Naive thymus-derived CD4-positive, alpha-beta T cell (primary cell): ENCODE measurements at places on chromosomes 12 and 14. TPM values are rescaled to one million over a fixed set of nuclear protein-coding genes. Genes with fewer than 3 reads are reported as not detected.
A peak's percentile ranks its signal among the peaks of the same experiment; 100 is the strongest.

GRCh38 chr14:99191395-99192027, 80.5 kb downstream of the BCL11B start:
- H3K4me1 ChIP-seq = peaks cover 89% of the 10 kb centered on the region
- peak overlapping the region; percentile 85 for H3K27ac ChIP-seq
- H3K27me3 ChIP-seq = no peaks in the 10 kb centered on the region
- peak overlapping the region; percentile 61 for H3K4me3 ChIP-seq

GRCh38 chr14:99592933-99593753, 10.9 kb downstream of the CCDC85C start:
- no peak for DNase-seq
- no peak overlapping the region for H3K27ac ChIP-seq
- H3K36me3 ChIP-seq = no peaks in the 10 kb centered on the region
- H3K27me3 ChIP-seq = no peaks in the 10 kb centered on the region
- no peak overlapping the region for H3K4me3 ChIP-seq

GRCh38 chr14:53515276-53515675, 362.2 kb upstream of the DDHD1 start:
- H3K4me1 ChIP-seq = no peaks in the 10 kb centered on the region
- no peak for DNase-seq
- no peaks in the 10 kb centered on the region for H3K27me3 ChIP-seq

- peaks cover 12% of the 10 kb centered on the region for H3K4me1 ChIP-seq
- DNase-seq = no peak
- no peaks in the 10 kb centered on the region for H3K36me3 ChIP-seq
These were observed 45.1 kb downstream of the TRAF3 start for GRCh38 chr14:102822311-102822863.

GRCh38 chr14:104576970-104577332, 2.6 kb upstream of the C14orf180 start:
- H3K4me3 ChIP-seq = no peak overlapping the region
- DNase-seq = no peak
- no peaks in the 10 kb centered on the region for H3K36me3 ChIP-seq
- H3K27ac ChIP-seq = no peak overlapping the region
- no peaks in the 10 kb centered on the region for H3K4me1 ChIP-seq

GRCh38 chr12:40942326-40942725, 245.8 kb upstream of the PDZRN4 start:
- no peak for DNase-seq
- H3K27ac ChIP-seq = no peak overlapping the region
- no peaks in the 10 kb centered on the region for H3K36me3 ChIP-seq
- H3K27me3 ChIP-seq = no peaks in the 10 kb centered on the region

The LHX5 gene
- not detected for total RNA-seq

GRCh38 chr12:24719293-24719721, 229.6 kb downstream of the BCAT1 start:
- DNase-seq = no peak
- no peak overlapping the region for H3K27ac ChIP-seq
- H3K27me3 ChIP-seq = no peaks in the 10 kb centered on the region
- no peak overlapping the region for H3K4me3 ChIP-seq
- H3K36me3 ChIP-seq = no peaks in the 10 kb centered on the region
- no peaks in the 10 kb centered on the region for H3K4me1 ChIP-seq

The ESPL1 gene
- total RNA-seq = 60.7 and 65.4 TPM in 2 replicates

DNA sequence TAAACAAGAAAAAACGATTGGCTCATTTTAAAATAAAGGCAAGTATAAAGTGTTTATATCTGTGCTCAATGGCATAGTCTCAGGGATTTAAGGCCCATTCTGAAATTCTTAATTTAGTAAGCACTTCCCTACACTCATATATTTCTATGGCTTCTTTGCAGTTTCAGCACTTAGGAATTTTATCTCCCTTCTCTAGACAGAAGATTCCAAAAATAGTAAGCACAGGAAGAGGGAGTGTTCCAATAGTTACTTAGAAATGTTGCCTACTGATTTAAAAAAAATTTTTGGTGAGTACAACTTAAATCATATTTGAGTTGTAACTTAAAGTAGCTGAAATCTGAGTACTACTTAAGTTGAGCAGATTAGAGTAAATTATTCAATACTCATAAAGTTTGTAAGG, 19.8 kb downstream of the INSM2 start:
- no peaks in the 10 kb centered on the region for H3K27me3 ChIP-seq
- no peak overlapping the region for H3K4me3 ChIP-seq

GRCh38 chr14:52898496-52898895, 52.4 kb downstream of the FERMT2 start:
- no peak for DNase-seq
- no peak overlapping the region for H3K4me3 ChIP-seq
- H3K27me3 ChIP-seq = no peaks in the 10 kb centered on the region
- no peak overlapping the region for H3K27ac ChIP-seq

DNA sequence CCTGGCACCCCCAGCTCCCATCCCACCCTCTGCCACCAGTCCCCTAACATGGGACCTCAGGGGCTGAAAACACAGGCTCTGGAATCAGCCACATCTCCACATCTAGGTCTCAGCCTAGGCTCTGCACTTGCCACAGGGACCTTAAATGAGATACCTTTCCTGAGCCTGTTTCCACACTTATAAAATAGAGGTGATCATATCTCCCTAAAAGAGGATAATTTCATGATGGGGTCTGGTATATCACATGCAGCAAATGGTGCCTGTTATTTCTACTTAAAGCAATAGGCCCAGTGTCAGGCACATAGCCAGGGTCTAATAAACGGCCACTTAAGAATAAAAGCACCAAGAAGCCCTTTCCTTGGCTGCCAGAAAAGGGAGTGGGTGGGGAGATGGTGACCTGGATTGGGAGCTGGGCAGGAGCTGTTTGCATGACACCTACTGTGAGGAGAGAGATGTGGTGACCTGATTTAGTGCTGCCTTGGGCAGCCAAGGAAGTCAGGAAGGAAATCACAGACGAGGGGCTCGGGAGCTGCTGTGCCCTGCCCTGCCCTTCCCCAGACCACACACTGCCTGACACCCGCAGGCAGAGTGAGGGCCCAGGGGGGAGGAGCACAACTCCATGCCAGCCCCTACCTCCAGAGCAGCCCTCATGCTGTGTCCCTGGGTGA, 71.2 kb downstream of the IRF2BPL start:
- H3K36me3 ChIP-seq = no peaks in the 10 kb centered on the region
- peaks cover 53% of the 10 kb centered on the region for H3K4me1 ChIP-seq
- no peak for DNase-seq
- H3K4me3 ChIP-seq = peak overlapping the region; percentile 74

GRCh38 chr12:48973941-48974673, 2.6 kb upstream of the WNT10B start:
- no peak overlapping the region for H3K27ac ChIP-seq
- H3K4me1 ChIP-seq = peaks cover 51% of the 10 kb centered on the region
- DNase-seq = peak; percentile 64
- H3K4me3 ChIP-seq = no peak overlapping the region
- no peaks in the 10 kb centered on the region for H3K36me3 ChIP-seq
- H3K27me3 ChIP-seq = peaks cover 31% of the 10 kb centered on the region

GRCh38 chr12:24396224-24396623, 446.8 kb upstream of the SOX5 start:
- H3K4me3 ChIP-seq = no peak overlapping the region
- H3K36me3 ChIP-seq = no peaks in the 10 kb centered on the region
- no peak for DNase-seq
- no peaks in the 10 kb centered on the region for H3K4me1 ChIP-seq
- H3K27ac ChIP-seq = no peak overlapping the region

DNA sequence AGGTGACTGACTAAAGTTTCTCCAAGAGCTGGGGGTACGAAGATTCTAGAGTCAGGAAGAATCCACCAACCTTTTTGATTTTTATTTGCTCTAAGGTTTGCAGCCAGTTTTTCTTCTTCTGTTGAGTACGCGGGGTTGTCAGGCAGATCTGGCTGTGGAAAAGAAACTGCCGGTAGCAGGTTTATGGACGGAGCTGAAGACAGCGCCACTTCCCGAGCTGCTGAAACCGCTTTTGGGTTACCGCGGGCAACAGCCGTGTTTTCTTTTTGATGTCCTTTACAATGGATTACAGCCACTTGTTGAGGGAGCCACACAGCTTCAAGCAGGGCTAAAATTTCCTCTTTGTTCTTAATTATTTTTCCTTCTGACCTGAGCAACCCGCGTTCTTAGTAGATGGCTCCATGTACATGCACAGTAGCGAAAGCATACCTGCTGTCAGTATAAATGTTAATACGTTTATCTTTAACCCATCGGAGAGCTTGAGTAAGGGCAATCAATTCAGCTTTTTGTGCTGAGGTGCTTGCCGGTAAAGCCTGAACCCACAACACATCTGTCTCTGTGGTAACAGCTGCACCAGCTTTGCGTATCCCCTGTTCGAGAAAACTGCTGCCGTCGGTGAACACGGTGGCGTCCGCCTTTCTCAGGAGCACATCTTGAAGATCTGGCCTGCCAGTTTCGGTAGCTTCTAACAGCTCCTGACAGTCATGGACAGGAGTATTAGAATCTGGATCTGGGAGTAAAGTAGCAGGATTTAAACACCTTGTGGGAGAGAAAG, 674.3 kb downstream of the TMEM121 start:
- DNase-seq = no peak
- H3K27ac ChIP-seq = no peak overlapping the region
- H3K4me3 ChIP-seq = peak overlapping the region; percentile 22
- H3K36me3 ChIP-seq = no peaks in the 10 kb centered on the region

DNA sequence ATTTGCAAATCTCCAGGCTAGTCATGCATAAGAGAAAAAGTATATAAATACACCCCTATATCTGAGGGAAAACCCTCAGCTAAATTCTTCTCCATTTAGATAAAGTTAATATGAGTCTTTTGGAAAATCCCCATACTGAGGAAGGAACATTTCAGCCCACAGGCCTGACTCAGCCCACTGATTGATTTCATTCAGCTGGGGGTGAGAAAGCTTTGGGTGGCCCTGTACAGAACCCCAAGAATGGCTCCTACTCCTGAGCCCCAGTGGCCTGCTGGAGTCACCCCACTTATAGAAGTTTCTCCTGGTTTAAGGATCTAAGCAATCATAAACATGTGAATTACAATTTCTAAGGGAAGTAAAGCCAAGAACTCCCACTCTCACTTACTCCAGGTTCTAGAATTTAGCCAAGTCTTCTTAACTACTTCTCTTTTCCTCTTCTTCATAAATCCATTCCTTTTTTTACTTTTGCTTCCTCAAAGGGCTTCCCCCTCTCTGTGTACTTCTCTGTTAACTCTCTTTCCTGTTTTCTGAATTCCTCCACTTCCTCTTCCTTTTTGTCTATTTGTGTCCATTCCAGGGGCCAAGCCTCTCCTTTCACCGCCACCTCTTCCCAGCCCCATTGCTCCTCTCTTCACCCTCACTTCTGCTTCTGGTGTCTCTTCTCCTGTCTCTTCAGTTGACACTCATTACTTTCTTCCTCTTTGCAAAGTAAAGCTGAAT, 21.0 kb downstream of the RTN1 start:
- H3K4me1 ChIP-seq = no peaks in the 10 kb centered on the region
- no peak overlapping the region for H3K4me3 ChIP-seq
- DNase-seq = no peak
- H3K27ac ChIP-seq = no peak overlapping the region

DNA sequence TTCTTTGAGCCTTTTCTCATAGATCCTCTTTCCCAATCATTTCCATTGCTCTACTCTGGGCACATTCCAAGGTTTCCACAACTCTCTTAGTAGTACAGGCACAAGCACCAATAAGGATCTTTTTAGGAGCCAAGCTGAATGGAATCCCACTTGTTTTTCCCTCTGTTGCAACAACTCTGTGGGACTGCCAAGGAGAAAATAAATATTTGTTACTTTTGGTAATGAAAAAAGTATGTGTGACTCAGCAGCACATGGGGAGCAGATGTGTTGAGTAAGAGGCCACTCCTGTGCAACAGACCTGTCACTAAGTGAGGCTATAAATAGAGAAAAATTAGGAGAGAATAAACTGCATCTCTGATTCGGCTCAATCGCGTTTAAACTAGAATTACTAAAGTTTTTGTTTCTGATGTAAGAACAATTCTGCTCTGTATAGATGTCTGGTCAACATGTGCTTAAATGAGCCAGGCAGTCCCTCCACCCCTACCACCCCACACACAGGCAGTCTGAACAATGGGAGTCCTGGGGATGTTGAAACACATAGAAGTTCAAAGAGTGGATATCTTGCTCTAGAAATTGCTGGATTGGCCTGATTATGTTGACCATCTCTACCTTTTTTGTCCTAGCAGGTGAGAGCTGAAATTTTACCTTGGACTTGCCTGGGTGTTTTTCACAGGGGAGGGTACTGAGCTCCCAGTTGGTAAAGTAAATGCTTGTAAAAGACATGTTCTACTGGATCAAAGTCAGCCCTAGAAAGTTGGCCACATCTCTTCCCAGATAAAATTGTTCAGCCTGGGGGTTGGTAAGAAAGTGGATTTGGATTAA, 244.3 kb upstream of the NOVA1 start:
- no peaks in the 10 kb centered on the region for H3K36me3 ChIP-seq
- no peaks in the 10 kb centered on the region for H3K27me3 ChIP-seq
- H3K4me1 ChIP-seq = no peaks in the 10 kb centered on the region
- no peak for DNase-seq
- H3K27ac ChIP-seq = no peak overlapping the region

DNA sequence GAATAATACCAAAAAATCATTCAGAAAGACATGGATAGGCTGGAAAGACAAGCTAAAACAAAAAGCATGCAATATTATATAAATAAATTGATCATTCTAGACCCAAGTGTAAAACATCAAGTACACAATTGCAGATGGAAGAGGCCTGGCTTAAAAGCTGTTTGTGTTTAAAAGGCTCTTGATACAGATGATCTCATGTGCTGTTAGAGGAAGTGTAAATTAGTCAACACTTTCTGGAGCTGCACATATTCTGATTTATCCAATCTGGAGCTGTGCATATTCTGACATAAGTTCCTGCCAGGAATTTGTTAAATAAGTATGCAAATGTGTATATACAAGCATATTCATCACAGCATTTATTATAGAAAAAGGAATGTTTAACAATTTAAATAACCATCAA, 273.1 kb downstream of the RPS29 start:
- no peak overlapping the region for H3K27ac ChIP-seq
- H3K27me3 ChIP-seq = no peaks in the 10 kb centered on the region
- H3K4me1 ChIP-seq = no peaks in the 10 kb centered on the region
- H3K4me3 ChIP-seq = no peak overlapping the region
- DNase-seq = no peak

GRCh38 chr12:6462234-6462995, 8.1 kb downstream of the VAMP1 start:
- no peaks in the 10 kb centered on the region for H3K27me3 ChIP-seq
- peaks cover 32% of the 10 kb centered on the region for H3K36me3 ChIP-seq
- peak overlapping the region; percentile 93 for H3K27ac ChIP-seq
- DNase-seq = no peak

- peak overlapping the region; percentile 76 for H3K27ac ChIP-seq
- H3K36me3 ChIP-seq = no peaks in the 10 kb centered on the region
- peaks cover 57% of the 10 kb centered on the region for H3K4me1 ChIP-seq
- H3K4me3 ChIP-seq = no peak overlapping the region
- no peaks in the 10 kb centered on the region for H3K27me3 ChIP-seq
These were observed 108.7 kb downstream of the BTG1 start for GRCh38 chr12:92036771-92037453.

DNA sequence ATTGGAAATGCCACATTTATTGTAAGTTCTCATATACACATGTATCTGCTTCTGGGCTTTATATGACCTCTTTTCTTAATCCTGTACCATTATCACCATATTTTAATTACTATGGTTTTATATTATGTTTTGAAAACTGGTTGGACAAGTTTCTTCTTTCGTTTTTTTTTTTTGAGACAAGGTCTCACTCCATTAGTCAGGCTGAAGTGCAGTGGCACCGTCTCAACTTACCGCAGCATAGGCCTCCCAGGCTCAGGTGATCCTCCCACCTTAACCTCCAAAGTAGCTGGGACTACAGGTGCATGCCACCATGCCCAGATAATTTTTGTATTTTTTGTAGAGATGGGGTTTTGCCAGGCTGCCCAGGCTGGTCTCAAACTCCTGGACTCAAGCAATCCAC, 44.6 kb downstream of the GALNT4 start:
- H3K4me1 ChIP-seq = no peaks in the 10 kb centered on the region
- H3K36me3 ChIP-seq = no peaks in the 10 kb centered on the region
- H3K27me3 ChIP-seq = no peaks in the 10 kb centered on the region
- no peak overlapping the region for H3K27ac ChIP-seq
- no peak for DNase-seq
- no peak overlapping the region for H3K4me3 ChIP-seq
